Thoracic aorta endothelial cell (primary cell): ENCODE measurements at places on chromosomes 1 and 21. TPM values are rescaled to one million over a fixed set of nuclear protein-coding genes. Genes with fewer than 3 reads are reported as not detected.

Gene LORICRIN
- not detected in 2 replicates for total RNA-seq

Gene C1orf116
- not detected in 2 replicates for total RNA-seq

Gene INTS7
- 22.1 and 27.8 TPM in 2 replicates for total RNA-seq

Gene SV2A
- 0.66 and 2.9 TPM in 2 replicates for total RNA-seq

Gene OR2T5
- total RNA-seq = not detected in 2 replicates

Gene ABL2
- 176 and 182 TPM in 2 replicates for total RNA-seq

Gene TFAP2E
- under 0.01 TPM in 1 of 2 replicates, not detected in the other for total RNA-seq

Gene SH3D21
- 2.8 and 3.1 TPM in 2 replicates for total RNA-seq

Gene ILDR2
- total RNA-seq = 0.14 TPM in 1 of 2 replicates, not detected in the other
